ENCODE measurements at places on chromosomes 6 and 20.

- no peak for DNase-seq
Measured at GRCh38 chr6:111845441-111845871, 27.8 kb downstream of the FYN start.

GRCh38 chr20:2887715-2888114 lies 14.4 kb downstream of the PTPRA start:
- DNase-seq, result no peak

DNA sequence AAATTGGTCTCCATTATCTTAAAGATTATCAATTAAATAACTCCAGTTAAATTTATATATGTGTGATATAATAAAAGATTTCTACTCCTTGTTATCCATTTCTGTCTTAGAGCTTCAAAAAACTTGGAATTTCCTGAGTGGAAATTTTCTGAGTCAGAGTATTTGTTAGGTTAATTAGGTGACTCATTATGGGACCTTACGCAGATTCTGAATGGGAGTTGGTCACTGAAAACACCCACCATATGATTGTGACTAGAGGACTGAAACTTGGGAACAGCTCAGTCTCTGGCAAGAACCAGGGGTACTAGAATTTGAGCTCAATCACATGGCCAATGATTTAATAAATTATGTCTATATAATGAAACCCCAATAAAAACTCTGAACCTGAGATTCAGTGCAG lies 125.4 kb upstream of the HMGCLL1 start:
- no peak for DNase-seq

DNA sequence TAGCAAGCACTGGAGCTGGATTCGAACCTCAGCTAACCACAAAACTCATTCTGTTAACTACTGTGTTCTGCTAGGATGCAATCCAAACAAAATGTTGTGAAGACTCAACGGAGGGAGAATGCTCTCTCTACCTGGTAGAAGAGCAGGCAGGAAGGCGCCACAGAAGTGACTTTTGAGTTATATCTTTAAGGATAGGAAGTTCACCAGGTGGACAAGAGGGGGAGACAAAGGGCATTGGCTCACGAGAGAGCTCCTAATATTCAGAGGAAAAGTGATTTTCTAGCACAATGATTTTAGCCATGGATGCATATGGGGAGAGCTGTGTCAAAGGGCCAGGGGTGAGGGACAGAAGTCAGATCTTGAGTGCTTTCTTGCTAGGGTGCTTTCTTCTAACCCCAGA lies 108.4 kb upstream of the MAFB start:
- no peak for DNase-seq

GRCh38 chr6:57267586-57268293 lies 45.6 kb upstream of the RAB23 start:
- DNase-seq, result no peak

- DNase-seq, result no peak
Measured at GRCh38 chr6:153994004-153994403, 45.0 kb upstream of the OPRM1 start.

- no peak for DNase-seq
Measured at GRCh38 chr6:35377002-35377401, 34.6 kb downstream of the PPARD start.

DNA sequence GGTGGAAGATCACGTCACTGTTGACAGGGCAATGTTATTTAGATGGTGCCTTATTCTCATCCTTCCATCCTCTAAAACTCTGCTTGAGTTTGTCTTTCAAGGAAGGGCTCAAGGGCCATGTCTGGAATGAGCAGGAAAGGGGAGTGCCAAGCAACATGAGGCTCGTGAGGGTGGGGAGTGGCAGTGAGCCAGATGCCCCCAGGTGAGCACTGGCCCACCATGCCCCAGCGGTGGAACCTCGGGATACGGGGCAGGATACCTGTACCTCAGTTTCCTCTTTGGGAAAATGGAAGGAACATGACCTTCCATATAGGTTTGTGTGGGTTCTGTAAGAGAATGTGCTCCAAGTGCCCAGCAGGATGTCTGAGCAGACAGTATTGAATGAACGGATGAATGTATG lies 337.4 kb downstream of the TAF4 start:
- DNase-seq, result no peak

DNA sequence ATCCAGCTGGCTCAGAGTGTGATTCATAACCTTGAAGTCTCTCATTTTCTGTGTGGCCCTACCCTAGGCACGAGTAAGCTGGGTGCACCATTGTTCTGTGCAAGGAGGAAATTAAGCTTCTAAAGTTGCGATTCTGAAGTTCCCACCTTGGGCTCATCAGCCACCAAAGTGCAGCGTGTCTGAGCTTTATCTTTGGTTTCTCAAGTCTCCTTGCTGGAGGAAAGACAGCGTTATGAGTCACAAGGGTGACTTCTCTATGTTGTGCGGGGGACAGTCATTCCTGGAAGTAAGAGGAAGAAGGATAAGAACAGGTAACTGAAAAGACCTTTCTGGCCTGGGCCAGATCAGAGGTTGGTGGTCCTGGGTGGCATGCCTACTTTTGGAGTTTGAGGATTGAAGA lies 16.8 kb downstream of the MRAP2 start:
- DNase-seq, result no peak

DNA sequence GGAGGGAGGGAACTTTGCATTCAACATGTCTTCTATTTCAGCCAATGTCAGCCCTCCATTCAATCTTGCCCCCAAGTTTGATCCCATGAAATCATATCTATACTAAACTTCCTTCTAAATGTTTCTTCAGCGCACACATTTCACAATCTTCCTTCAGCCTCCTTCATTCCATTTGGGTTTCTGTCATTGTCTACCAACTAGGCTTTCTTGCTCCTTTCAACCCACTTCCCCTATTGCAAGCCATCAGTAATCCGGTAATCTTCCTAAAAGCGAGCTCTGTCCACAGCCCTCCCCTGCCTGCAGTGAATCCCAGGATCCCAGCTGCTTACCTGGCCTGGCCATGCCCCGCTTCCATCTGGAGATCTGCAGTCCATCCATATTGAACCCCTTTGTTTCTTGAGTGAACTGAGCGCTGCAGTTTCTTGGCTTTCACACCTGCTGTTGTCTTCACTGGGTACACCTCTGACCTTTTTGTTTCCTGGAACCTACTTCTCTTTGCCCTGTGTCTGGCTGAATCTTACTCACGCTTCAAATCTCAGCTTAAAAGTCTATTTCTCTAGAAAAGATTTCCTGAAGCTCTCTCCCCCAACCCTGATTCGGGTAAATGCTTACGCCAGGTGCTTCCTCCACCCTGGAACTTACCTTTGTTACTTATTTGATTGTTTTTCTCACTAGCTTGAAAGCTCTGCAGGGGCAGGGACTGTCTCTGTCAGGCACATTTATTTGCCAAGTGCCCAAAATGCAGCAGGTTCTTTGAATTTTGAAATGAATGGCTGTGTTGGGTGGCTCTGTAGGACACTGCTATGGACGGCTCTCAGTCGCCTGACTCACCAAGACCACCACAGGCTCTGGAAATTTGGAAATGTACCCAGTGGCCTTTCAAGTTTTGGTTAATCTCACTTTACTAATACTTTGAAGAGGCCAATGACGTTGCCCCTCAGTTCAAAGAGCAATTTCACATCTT lies 50.3 kb downstream of the ADTRP start:
- no peak for DNase-seq

- DNase-seq, result no peak
Measured at GRCh38 chr6:163146036-163146435, 268.5 kb upstream of the QKI start.

- DNase-seq, result no peak
Measured at GRCh38 chr6:99146711-99147110, 199.0 kb upstream of the FBXL4 start.

DNA sequence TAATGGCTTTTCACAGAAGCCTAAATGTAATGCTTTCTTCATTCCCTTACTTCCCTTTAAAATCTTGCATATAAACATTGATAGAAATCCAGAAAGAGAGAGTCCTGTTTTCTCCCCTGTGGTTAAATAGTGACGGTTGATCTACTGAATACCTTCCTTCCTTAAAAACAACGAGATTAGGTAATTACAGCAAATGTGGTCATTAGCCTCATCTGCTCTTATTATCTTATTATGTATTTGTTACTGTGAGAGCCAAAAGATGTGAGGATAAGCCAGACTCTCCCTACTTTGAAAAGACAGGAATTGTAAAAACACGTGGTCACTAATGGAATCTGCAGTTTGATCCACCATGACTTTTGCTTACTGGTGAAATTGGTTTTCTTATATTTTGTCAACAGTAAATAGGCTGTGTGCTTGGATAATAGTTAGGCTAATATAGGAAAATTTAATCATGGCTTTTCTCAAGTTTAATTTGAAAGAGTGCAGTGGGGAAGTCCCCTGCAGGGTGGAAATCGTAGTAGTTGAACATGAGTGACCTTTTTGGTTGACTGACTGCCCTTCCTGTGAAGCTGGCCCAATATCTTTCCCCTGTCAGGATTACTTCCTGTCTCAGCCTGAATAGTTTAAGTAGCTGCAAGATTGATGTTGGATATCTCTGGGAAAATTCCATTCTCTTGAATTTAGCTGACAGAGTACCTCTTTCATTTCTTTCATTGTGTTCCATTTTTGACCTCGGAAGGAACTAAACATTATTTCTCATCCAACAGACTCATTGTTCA lies 62.8 kb downstream of the JARID2 start:
- DNase-seq, result no peak

GRCh38 chr6:113115196-113115595 lies 741.9 kb upstream of the MARCKS start:
- DNase-seq, result no peak

GRCh38 chr20:38131588-38132121 lies 33.4 kb downstream of the TGM2 start:
- DNase-seq, result no peak

- no peak for DNase-seq
Measured at GRCh38 chr20:47665221-47665991, 119.9 kb downstream of the SULF2 start.

- no peak for DNase-seq
Measured at GRCh38 chr6:6997263-6998193, 110.2 kb upstream of the RREB1 start.

DNA sequence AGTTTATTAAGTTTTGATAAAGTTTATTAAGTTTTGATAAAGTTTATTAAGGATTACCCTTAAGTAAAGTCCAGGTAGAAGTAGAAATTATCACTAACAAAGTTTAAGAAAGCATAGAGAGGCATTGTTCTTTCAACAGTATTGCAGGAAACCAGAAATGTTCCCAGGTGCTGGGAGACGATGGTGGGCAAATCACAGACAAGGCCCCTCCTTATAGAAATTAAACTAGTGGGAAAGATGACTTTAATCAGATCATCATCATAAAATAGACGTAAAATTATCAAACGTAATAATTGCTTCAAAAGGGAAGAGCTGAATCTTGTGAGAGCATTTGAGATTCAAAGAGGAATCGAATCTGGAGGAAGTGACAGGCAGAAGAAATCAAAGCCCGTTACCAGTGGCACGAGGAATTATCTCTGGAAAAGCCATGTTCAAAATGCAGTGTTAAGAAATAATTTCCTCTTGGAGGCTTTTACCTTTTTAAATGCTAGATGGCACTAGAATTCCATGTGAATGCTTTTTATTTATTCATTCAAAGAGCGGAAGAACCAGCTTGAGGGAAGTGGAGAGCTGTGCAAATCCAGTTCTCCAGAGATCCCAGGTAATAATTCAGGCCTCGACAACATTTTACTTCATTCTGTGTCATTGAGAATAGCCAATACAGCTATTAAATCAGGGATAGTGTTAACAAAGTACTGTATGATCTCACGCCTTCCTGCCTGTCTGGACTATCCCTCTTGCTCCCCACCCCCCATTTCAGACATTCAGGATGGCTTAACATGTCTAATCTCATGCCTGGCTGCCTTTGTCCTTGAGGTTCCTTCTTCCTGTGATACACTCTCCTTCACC lies 1.0 kb upstream of the APMAP start:
- DNase-seq, result peak; percentile 2

DNA sequence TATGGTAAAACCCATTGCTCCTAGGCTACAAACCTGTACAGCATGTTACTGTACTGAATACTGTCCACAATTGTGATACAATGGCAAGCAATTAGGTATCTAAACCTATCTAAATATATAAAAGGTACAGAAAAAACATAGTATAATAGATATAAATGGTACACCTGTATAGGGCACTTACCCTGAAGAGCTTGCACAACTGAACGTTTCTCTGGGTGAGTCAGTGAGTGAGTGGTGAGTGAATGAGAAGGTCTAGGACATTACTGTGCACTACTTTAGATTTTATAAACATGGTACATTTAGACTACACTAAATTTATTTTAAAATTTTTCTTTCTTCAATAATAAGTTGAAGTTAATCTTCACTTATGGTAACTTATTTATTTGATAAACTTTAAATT lies 119.9 kb upstream of the CEP85L start:
- DNase-seq, result no peak

- DNase-seq, result no peak
Measured at GRCh38 chr20:31675828-31676608, 38.3 kb downstream of the COX4I2 start.

- no peak for DNase-seq
Measured at GRCh38 chr6:12578751-12579150, 137.8 kb upstream of the PHACTR1 start.

GRCh38 chr6:21842875-21843645 lies 249.5 kb downstream of the SOX4 start:
- peak; percentile 88 for DNase-seq

DNA sequence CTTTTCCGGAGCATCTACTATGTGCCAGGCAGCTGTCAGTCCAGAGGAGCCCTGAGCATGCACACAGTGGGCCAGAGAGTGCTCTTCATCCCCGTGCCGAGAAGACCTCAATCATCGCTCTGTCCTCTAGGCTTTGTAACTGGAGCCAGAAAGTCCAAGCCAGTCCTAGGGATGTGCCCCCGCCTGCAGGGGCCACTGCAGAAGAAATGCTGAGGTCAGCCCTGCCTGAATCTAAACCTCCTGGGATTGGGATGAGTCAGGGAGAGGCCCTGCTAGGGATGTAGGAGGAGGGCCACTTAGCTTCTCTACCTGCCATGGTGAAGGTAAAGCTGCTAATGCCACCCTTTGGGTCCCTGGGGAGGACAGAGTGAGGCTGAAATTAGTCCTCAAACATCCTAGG lies 146.8 kb downstream of the CDC5L start:
- DNase-seq, result no peak

GRCh38 chr6:168124921-168125320 lies 45.9 kb upstream of the FRMD1 start:
- no peak for DNase-seq

Measured in NCI-H2081 (cell line).